ENCODE measurements at places on chromosomes 2 and 18.
A peak's percentile ranks its signal among the peaks of the same experiment; 100 is the strongest.

GRCh38 chr2:238425979-238426567, 654 bp upstream of the ASB1 start:
- peak; percentile 75 for DNase-seq

DNA sequence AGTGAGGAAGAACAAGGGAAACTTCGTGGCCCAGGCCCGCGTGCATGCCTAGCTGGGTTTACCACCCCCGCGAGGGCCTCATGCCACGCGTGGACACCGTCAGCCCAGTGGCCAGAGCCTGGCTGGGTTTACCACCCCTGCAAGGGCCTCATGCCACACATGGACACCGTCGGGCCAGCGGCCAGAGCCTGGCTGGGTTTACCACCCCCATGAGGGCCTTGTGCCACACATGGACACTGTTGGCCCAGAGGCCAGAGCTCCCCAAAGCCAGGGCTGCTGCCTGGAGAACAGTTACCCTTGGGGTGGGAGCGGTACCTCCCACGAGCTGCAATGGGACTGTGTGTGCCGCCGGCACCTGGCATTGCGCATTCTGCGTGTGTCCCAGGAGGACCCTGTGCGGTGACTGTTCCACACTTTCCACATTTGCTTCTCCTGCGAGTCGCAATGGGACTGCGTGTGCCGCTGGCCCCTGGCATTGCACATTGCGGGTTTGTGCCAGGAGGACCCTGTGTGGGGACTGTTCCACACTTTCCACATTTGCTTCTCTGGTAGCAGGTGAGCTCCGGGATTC, 105.6 kb upstream of the CTDP1 start:
- DNase-seq, result no peak

DNA sequence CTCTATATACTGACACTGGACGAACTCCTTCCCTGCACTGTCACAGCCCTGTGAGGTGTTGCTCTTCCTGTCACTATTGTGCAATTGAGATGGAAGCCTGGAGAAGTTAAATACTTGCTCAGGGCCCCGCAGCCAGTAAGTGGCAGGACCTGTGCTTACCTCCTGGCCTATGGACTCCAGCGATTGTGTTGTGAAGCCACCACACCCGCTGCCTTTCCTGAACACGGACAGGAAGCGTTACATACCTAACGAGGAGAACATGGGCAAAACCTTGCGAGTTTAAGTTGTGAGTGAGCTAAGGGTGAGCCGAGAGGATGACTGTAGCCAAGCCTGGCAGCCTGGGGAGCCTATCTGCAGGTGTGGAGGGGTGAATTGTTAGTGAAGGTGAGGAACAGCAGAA, 26.1 kb downstream of the RAB31 start:
- DNase-seq, result peak; percentile 22

GRCh38 chr2:231213931-231214642, 15.7 kb downstream of the ARMC9 start:
- DNase-seq, result no peak

- no peak for DNase-seq
Observed at GRCh38 chr2:67445652-67446268, 48.6 kb downstream of the ETAA1 start.

GRCh38 chr18:40079786-40080185, 1875.2 kb upstream of the PIK3C3 start:
- no peak for DNase-seq

DNA sequence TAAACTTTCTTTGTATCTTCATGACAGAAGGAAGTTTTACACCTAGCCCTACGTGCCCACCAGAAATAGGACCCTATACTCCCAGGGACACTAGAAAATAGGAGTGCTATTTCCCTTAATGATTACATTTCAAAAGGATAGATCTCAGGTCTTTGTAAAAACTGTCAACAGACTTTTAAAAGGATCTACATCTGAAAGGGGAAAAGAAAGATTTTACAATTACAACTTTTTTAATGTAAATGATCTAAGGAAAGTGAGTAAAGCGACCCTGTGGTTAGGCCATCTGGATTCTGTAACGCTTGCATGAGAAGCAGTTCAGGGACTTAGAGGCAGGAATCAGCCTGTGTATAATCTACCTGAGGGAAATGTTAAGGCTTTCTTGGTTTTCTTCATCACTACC, 431.8 kb upstream of the MC4R start:
- DNase-seq, result no peak

- no peak for DNase-seq
Observed at GRCh38 chr18:72539901-72540300, 4.2 kb downstream of the CBLN2 start.

- no peak for DNase-seq
Observed at GRCh38 chr2:209008636-209009287, 415.1 kb upstream of the MAP2 start.

DNA sequence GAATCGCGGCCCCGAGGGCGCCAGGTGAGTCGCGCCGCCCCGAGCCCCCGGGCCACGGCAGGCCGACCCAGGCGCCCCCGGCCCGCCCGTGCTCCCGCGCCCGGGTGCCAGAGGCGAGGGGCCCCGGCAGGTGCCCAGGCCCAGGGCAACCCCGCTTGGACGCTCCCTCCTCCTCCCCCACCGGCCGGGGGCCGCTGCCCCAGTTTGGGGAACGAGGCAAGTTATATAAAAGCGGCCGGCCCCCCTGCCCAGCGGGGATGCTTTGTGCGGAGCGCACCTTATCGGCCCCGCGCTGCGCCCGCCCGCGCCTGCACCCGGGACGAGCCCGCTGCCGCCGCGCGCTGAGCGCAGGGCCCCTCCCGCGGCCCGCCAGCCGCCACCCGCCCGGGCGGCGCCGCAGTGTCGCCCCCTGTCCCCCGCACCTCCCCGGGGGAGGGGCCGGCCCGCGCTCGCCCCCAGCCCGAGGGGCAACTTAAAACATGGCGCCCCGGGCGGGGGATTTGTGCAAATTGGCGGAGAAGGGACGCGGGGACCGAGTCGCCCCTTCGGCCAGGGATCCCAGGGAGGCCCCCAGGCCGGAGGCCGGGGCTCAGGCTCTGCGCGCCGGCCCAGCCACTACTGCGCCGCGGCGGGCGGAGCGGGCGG, 639 bp downstream of the EPB41L3 start:
- no peak for DNase-seq

GRCh38 chr2:240566203-240567136, 1.8 kb upstream of the RNPEPL1 start:
- peak; percentile 97 for DNase-seq

DNA sequence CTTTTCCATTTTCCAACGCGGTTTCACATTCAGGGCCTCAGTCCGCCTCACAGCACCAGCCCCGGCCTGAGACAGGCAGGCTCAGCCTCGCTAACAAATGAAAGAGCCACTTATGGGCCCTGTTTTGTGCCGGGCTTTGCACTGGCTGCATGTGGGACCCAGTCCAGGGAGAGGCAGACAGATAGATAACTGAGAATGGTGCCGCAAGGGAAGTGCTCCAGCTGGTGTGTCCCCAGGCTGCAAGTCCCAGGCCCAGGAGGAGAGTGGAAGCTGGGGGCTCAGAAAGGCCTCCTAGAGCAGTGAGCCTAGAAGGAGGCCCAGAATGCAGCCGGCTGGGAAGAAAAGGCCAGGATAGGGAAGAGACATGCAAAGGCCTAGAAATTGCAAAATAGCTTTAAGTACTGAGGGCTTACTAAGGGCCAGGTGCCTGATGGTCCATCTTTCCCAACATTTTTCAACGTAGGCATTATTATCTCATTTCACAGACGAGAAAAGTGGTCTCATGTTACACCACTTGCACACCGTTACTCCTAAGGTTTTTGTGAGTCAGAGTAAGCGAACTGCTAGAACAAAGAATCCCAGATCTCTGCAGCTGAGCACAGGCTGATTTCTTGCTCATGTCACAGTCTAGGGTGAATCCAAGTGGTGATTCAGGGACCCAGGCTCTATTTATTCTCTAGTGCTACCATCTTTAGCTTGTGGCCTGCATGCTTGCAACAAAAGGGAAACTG, 26.0 kb downstream of the ADRA2B start:
- DNase-seq, result no peak

- DNase-seq, result no peak
Observed at GRCh38 chr2:43224571-43225092, 1.8 kb downstream of the ZFP36L2 start.

DNA sequence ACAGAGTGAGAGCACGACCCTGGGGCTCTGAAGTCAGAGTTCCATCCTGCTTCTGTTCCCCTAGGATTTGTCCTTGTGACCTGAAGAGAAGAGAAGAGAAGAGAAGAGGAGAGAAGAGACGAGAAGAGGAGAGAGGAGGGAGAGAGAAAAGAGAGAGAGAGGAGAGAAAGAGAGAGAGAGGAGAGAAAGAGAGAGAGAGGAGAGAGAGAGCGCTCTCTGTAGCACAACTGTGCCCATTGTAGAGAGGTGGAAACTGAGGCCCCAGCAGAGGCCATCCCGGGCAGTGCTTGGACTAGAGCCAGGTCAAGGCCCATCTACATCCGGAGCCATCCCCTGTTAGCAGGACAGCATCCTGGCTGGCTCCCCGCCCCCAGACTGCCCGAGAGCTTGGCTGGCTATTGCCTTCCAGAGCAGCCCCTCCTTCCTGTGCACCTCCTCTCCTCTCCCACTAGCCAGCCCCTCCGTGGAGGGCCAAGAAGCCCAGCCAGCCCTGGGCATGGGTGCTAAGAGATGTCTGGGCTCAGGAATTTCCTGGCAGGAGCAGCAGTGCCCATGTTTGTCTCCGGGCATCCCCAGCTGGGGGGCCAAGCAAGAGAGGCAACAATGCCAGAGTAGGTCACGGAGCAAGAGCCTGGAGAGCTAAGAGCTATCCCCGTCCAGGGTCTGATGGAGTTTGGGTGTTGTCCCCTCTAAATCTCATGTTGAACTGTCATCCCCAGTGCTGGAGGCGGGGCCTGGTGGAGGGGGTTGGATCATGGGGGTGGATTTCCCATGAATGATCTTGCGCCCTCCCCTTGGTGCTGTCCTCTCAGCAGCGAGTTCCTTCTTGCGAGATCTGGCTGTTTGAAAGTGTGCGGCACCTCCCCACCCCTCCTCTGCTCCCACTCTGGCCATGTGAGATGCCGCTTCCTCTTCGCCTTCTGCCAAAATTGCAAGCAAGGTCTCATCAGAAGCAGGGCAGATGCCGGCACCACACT, 18.2 kb upstream of the GPR55 start:
- peak; percentile 89 for DNase-seq

DNA sequence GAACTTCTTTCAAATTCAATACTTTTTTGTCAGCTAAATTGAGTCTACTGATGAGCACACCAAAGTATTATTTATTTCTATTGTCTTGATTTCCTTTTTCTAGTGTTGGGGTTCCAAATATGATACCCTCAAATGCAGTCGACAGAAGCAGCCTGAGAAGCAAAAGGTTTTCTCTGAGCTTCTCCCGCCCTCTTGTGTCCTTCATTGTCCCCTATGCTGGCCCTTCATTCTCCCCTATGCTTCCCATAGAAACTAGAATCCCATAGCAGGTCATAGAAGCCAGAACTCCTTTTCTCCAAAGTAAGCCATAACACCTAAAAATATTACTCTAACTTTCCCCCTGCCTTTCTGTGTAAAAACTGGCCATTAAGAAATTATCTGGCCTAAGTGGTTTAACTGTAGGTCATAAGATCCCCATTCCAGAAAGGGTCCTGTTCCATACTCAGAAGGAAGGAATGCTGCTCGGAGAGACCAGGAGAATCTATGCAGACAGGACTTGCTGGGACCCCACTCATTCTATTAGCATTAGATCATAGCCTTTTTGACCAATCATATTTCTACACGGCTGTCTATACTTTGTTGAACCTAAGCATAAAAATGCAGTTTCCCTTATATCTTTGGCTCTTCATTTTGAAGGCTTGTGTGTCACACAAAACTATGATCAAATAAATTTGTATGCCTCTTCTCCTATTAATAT, 764.6 kb upstream of the PKDCC start:
- no peak for DNase-seq

- no peak for DNase-seq
Observed at GRCh38 chr2:201128033-201128432, 12.1 kb downstream of the CFLAR start.

GRCh38 chr2:65918760-65919187, 486.4 kb upstream of the SPRED2 start:
- peak; percentile 61 for DNase-seq

- no peak for DNase-seq
Observed at GRCh38 chr2:30684516-30684915, 122.7 kb downstream of the CAPN13 start.

DNA sequence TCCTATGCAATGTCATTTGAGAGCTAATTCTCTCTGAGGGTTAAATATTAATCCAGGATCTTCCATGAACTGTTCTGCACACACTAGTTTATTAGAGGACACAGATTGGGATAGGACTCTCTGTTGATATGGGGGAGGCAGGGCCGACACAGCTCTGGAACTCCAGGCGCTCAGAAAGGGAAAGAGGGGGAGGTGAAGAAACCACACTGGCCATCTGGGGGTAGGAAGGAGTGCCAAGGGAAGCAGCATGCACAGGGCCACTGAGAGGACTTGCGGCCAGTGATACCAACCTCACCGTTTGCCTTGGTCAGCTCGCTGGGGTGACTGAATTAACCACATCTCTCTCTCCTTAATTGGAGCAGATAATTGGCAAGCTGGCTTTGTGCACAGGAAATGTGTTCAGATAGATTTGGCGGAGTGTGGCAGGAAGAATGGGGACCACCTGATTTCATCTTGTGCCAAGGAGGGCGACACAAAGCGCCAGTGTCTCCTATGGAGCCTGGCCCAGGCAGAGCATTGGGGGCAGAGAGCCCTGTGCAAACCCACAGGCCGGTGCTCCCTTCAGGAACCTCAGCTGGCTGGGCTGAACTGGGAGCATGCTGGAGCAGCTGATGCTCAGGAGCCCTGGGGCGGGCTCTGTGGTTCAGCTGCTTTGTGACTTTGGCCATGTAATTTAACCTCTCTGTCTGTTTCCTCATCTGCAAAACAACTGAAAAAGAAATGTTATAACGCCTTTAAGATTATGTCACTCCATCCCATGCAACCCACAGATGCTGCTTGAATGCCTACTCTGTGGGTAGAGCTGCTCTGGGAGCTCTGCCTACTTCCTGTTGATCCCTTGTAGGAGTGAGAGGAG, 114.7 kb upstream of the STON1 start:
- no peak for DNase-seq

DNA sequence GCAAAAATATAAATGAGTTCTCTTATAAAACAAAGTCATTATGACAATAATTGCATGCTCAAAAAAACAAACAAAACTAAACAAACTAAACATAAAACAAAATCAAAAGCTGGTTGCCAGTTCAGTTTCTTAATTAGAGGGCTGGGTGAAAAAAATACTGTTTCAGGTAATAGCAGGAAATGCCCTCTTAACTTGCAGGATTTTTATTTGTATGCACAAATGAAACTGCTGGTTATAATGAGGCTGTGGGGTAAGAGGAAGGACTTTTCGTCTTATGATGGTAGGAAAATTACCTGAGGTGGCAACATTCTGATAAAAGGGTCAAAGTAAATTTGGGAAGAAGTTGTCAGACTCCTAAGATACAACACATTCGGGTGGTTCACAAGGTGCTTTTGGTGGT, 21.5 kb upstream of the CDKL4 start:
- DNase-seq, result peak; percentile 65

GRCh38 chr2:172103471-172104272, 972 bp upstream of the DLX2 start:
- DNase-seq, result peak; percentile 93

DNA sequence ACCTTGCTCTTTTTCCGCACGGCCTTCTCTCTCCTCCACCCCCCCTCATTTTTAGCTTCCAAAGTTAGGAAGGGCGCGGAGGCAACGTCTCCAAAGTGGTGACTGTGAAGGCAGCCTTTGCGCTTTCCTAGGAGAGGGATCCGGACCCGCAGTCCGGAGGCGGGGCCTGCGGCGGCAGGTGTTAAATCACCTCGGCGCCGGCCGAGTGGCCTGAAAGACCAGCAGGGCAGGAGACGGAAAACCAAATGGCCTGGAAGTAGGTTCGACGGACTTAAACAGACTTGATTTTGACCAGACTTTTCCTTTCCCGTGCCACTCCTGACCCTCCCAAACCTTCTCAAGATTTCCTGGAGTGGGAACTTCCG, 615 bp downstream of the GORASP2 start:
- DNase-seq, result peak; percentile 67

All from Karpas-422 (cell line).